GM10248 (cell line): ENCODE measurements at places on chromosomes 5 and 9.

GRCh38 chr5:148966348-148966747, 96.5 kb downstream of the SH3TC2 start:
- DNase-seq = no peak

GRCh38 chr5:98770911-98771322, 2.5 kb upstream of the RGMB start:
- peak; percentile 34 for DNase-seq

DNA sequence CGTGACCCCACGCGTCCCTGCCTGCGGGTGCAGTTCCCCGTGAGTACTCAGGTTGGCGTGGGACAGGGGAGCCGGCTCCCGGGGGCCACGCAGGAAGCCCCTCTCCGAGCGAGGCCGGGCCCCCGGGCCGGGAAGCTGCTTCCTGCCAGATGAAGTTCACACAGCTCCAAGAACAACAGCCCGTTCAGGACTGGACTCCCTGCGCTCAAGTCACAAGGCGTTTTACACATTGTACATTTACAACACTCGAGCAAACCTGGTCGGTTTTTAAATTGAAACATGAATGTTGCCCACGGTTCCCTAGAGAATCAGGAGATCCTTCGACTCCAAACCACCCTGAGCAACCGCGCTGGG, 22.4 kb downstream of the SLC9A3 start:
- no peak for DNase-seq

DNA sequence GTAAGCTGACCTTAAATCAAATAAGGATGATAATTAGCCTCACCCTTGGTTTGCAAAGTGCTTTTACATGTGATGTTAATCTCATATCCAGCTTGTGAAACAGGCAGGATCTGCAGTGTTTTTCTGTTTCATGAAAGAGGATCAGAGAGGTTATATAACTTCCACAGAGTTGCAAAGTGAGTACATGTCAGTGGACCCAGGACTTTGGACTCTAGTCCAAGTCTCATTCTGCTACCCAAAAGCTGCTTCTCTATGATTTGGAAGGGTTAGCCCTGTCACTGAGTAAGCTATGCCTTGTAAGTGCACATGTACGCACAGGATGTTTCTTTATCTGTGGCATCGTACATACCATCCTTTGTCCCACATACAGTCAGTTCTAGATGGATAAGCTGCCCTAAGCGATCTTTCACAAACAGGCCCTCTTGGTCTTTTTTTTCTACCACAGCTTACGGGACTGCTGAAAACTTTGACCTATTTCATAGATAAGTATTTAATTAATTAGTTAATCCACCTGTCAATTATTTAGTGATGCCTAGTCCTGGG, 322.9 kb downstream of the TMEM38B start:
- no peak for DNase-seq

DNA sequence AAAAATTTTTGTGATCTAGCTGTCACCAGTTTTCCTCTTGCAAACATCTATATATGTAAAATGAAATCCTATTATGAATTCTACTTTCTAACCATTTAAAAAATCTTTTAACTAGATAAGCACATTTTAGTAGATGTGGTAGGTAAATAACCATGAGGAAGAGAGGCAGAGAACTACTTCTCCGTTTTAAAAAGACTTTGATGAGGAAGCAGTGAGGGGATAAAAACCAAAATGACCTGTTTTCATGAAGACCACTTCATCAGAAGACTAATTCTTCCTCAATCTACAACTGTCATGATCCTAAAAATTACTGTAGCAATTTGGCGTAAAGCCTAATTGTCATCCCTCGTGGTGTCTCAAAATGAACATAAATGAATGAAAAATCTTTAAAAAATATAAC, 15.7 kb upstream of the ERBIN start:
- no peak for DNase-seq

DNA sequence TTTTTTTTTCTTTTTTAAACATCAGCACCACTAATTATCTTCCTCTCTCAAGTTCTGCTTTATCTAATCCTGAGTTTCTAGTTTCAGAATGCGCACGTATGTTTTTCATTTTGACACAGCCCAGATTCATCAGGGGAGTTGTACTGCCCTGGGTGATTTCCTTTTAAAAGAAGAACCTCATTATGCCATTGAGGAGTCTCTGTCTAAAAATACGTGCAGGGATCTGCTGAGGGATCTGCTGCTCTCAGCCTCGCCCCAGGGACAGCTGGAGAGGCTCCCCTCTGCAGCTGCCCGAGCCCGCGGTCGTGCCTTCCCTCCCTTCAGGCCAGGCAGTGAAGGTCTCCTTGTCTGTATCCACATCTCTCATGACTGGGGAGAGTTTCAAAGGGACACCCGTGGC, 273.1 kb downstream of the ARHGEF28 start:
- peak; percentile 70 for DNase-seq

- DNase-seq = no peak
Measured at GRCh38 chr5:1125030-1125357, 13.1 kb upstream of the SLC12A7 start.

- no peak for DNase-seq
Measured at GRCh38 chr5:32514806-32515205, 70.3 kb upstream of the ZFR start.

DNA sequence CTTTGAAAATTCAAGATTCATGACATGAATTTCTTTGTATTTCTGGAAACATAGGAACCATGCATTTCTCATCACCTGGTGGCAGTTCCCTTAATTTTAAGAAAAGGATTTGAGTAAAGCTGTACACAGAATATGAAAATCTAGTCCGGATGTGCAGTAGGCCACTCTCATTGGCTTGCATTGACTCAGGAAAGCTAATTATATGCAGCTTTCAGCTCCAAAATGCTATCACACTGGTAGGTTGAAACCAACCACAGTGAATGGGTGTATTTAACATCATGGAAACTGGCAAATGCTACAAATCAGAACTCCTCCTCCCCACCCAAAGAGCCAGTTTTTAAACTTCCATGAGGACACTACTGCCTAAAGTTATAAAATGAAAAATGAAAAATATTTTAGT, 161.6 kb upstream of the FBXL17 start:
- DNase-seq = no peak

GRCh38 chr5:10333154-10334006, 20.1 kb upstream of the MARCHF6 start:
- DNase-seq = peak; percentile 58

DNA sequence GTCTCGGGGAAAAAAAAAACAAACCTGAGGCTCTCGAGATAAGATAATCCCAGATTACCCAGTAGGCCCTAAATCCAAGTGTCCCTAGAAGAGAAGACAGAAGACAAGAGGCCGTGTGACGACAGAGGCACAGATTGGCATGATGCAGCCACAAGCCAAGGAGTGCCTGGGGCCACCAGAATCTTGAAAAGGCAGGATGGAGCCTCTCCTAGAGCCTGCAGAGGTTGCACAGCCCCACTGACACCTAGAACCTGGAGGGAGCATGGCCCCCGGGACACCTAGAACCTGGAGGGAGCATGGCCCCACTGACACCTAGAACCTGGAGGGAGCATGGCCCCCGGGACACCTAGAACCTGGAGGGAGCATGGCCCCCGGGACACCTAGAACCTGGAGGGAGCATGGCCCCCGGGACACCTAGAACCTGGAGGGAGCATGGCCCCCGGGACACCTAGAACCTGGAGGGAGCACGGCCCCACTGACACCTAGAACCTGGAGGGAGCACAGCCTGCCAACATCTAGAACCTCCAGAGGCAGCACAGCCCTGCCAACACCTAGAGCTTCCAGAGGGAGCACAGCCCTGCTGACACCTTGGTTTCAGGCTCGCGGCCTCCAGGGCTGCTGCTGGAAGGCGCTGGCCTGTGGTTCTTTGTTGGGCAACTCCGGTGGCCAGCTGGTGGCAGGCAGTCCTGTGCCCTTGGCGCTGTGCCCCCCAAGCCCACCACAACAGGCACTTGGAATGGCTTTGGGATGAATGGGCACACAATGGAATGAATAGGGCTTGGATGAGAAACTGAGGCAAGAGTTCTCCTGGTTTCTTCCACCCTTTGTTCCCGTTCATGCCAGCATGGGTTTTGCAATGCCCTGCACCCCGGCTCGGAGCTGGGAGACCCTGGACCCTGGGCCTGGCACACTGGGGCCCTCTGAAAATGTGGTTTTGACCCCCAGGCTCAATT, 39.2 kb downstream of the VAV2 start:
- DNase-seq = no peak

DNA sequence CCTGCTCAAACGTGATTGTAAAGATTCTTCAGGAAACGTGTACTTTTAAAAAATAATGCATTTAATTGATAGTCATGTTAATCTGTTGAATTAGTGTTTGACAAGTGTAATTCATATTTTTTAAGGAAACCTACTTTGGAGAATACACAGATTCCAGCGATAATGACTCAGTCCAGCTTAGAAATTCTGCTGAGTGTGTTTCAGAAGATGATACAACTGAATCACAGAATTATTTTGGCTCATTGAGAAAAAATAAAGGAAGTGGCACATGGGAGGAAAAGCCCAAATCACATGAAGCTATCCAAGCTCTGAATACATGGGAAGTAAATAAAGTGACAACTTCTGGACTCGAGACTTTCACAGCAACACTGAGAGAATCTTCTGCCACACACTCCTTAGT, 37.8 kb downstream of the ICE1 start:
- no peak for DNase-seq

DNA sequence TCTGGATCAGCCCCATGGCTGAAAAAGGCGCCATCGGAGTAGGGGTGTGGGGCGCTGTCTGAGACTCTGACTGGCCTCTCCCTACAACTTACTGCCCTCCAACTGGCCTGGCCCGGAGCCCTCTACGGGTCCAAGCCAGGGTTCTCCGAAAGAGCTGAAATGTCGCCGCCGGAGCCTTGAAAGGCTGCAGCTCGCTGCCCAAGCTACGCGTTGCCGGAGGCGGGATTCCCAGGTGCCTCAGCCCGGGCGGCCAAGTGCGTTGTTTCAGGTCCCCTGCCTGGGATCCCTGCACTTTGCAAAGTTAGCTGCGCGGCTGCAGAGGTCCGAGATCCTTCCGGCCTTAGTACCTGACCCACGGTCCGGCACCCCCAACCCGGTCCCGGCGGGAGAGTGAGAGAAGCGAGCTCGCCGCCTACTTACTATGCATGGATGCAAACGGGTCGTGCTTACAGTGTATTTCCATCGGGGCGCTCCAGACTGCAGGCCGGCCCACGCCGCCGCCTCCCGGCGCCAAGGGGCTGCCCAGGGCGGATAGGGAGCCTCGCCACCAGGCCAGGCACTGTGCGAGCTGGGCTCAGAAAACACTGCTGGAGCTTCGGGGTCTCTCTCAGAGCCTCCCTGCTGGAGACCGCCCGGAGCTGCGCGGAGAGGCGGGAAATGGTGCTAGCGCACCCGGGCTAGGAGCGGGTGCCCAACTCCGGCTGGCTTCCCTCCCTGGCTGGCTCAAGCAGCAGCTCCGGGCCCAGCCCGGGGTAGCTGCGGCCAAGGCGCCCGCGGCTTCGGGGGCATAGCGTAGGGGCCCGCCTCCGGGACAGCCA, 7.7 kb downstream of the PAX5 start:
- DNase-seq = no peak

GRCh38 chr5:1176473-1177391, 24.7 kb upstream of the SLC6A19 start:
- DNase-seq = no peak

GRCh38 chr9:38172586-38172985, 103.6 kb upstream of the SHB start:
- no peak for DNase-seq

DNA sequence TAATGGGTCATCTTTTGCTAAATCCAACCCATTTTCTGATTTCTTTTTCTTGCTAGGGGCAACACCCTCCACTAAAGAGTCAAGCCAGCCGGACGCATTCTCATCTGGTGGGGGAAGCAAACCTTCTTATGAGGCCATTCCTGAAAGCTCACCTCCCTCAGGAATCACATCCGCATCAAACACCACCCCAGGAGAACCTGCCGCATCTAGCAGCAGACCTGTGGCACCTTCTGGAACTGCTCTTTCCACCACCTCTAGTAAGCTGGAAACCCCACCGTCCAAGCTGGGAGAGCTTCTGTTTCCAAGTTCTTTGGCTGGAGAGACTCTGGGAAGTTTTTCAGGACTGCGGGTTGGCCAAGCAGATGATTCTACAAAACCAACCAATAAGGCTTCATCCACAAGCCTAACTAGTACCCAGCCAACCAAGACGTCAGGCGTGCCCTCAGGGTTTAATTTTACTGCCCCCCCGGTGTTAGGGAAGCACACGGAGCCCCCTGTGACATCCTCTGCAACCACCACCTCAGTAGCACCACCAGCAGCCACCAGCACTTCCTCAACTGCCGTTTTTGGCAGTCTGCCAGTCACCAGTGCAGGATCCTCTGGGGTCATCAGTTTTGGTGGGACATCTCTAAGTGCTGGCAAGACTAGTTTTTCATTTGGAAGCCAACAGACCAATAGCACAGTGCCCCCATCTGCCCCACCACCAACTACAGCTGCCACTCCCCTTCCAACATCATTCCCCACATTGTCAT, 72.0 kb downstream of the NUP214 start:
- no peak for DNase-seq

- no peak for DNase-seq
Measured at GRCh38 chr5:147046281-147046680, 167.7 kb upstream of the PPP2R2B start.

- DNase-seq = no peak
Measured at GRCh38 chr9:76827296-76828080, 63.2 kb downstream of the PCA3 start.

DNA sequence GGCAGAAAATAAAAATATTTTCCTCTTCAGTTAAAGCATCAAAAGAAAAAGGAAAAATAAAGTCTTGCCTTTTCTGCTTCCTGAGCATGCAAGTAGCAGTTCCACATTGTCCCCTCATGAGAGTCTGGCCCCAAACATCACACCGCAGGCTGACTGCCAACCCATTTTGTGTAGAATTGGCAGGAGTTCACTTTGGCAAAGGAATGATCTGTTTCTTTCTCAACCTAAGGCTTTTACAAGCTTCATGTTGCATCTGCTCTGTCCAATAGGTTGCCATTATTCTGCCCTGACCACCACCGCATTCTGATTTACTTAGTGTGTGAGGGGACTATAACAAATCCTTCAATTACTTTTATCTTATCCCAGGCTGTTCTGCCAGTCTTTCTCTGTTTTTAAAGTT, 249.5 kb downstream of the ISL1 start:
- no peak for DNase-seq

GRCh38 chr5:6736524-6737042, 23.4 kb downstream of the TENT4A start:
- no peak for DNase-seq
